ENCODE measurements at places on chromosomes 3 and 15.
A peak's percentile ranks its signal among the peaks of the same experiment; 100 is the strongest.

DNA sequence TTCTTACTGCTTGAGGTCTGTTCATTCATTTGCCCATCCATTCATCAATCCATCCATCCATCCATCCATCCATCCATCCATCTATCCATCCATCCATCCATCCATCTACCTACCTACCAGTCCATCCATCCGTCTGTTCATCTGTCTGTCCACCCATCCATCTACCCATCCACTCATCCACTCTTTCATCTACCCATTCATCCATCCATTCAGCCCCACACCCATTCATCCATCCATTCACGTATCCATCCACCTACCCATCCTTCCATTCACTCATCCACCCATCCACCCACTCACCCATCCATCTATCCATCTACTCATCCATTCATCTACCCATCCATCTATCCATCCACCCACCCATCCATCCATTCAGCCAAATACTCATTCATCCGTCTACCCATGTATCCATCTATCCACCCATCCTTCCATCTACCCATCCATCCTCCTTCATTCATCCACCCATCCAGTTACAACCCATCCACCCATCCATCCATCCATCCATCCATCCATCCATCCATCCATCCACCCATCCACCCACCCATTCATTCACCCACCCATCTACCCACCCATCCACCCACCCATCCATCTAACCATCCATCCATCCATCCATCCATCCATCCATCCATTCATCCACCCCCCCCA is 68.3 kb downstream of the FBLN2 start:
- no peak for DNase-seq

- DNase-seq, result no peak
Measured at GRCh38 chr3:111215481-111215880, 143.9 kb downstream of the NECTIN3 start.

- no peak for DNase-seq
Measured at GRCh38 chr3:83169473-83169872, 1408.0 kb upstream of the GBE1 start.

DNA sequence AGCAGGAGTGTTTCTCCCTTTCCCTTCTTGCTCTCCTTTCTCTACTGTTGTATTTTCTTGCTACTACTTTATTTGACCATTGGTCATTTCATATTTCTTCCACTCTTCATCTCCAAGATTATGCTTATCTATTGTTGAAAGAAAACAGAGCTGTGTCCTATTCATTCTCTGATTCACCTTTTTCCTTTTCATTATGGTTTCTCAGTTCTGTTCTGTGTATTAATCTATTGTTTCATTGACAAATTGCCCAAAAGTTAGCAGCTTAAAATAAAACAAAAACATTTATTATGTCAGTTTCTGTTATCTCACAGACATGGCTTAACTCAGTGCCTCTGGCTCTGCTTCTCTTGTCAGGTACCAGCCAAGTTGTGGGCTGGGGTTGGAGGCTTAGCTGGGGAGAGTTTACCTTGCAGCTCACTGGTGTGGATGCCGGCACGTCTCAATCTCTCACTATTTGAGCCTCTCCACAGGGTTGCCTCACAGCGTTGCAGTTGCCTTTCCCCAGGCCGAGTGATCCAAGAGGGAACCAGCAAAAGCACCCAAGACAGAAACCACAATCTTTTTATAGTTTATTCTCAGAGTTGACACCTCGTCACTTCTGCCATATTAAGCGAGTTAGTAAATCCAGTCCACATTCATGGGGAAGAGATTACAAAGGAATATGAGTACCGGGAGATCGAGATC is 36.9 kb upstream of the FILIP1L start:
- no peak for DNase-seq

- peak; percentile 78 for DNase-seq
Measured at GRCh38 chr15:64809649-64810496, 15.6 kb downstream of the PIF1 start.

GRCh38 chr3:16122661-16123060 is 51.8 kb upstream of the GALNT15 start:
- no peak for DNase-seq

- no peak for DNase-seq
Measured at GRCh38 chr15:40450047-40450446, 9.3 kb downstream of the BAHD1 start.

DNA sequence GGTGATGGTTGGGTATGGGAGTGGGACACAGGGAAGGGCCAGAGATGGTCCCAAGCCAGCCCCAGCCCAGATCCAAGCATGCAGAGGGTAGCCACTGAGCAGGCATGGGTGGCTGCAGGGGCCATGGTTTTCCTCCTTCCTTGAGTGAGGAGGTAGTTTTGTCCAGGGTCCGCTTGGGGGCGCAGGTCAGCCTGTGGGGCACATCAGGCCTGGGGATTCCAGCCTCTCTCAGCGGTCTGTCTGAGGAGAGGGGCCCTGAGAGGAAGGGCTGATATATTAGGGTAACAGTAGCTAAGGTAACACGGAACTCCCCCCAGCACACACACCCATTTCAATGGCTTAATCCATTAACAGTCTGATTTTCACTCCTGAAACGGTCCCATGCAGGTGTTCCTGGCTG is 22.7 kb upstream of the LCTL start:
- no peak for DNase-seq

GRCh38 chr3:112649478-112649735 is 8.5 kb upstream of the CCDC80 start:
- no peak for DNase-seq

DNA sequence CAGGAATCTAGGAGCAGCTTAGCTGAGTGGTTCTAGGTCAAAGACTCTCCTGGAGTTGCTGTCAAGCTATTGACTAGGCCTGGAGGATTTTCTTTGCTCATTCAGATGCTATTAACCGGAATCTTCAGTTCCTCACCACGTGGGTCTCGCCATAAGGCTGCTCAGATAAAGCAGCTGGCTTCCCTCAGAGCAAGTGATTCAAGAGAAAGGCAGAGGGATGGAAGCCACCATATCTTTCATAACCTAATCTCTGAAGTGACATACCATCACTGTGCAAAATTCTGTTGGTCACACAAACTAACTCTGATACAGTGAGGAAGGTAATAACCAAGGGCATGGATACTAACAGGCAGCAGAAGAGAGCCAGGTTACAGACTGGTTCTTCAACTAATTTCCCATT is 72.7 kb upstream of the FLNB start:
- no peak for DNase-seq

GRCh38 chr15:64703632-64703959 is 71.8 kb downstream of the RBPMS2 start:
- no peak for DNase-seq

- DNase-seq, result no peak
Measured at GRCh38 chr3:113194823-113195401, 16.4 kb upstream of the BOC start.

GRCh38 chr15:62844564-62845240 is 197.8 kb upstream of the TPM1 start:
- DNase-seq, result no peak

- no peak for DNase-seq
Measured at GRCh38 chr3:128319741-128320141, 146.9 kb downstream of the DNAJB8 start.

DNA sequence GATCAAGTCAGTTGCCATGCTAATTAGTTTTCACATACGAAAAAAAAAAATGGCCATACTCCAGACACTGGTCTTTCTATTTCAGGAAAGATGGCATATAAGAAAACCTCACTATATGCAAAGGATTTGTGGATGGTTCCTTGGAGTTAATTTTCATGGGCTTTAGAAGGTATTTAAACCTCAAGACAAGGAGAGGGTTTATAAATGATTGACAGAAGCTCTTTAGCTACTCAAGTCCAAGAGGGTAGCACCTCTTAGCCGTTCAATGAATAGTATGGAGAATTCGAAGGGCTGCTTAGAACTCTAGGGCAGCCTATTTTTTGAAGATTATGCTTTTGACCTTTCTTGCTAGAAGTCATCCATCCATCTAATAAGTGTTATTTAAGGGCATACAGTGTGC is 41.7 kb downstream of the RBMS3 start:
- DNase-seq, result no peak

GRCh38 chr15:39622660-39623516 is 42.0 kb downstream of the THBS1 start:
- no peak for DNase-seq

GRCh38 chr3:151351219-151351618 is 21.9 kb upstream of the P2RY13 start:
- DNase-seq, result peak; percentile 30

DNA sequence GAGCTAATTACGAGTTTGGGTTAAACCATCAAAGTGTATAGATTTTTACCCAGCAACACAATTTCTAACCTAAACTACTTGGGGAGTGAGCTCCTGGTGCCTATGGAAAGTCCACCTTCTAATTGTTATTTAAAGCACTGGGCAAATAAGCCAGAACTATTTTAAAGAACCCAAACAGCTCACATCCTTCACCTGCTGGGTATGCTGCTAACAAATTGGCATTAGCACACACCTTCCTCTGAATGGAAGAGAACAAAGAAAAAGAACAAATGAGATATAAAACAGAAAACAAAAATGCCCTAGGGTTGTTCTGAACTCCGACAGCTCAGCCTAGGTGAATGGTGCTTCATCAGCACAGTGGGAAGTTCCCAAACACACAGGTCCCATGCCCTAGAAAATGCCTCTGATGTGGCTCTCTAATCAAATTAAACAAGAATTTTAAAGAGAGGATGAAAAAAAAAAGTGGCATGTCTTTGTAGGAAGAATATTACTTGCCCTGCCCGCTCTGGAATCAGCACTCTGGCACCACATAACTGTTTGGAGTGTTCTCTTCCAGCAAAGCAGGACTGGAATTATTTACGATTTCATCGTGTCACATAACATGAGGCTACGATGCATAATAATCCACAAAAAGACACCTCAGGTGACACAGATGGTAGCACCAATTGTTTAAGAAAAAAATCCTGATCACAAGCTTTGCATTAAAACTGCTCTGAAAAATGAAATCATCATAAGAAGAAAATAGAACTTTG is 334.4 kb downstream of the GBE1 start:
- DNase-seq, result no peak

DNA sequence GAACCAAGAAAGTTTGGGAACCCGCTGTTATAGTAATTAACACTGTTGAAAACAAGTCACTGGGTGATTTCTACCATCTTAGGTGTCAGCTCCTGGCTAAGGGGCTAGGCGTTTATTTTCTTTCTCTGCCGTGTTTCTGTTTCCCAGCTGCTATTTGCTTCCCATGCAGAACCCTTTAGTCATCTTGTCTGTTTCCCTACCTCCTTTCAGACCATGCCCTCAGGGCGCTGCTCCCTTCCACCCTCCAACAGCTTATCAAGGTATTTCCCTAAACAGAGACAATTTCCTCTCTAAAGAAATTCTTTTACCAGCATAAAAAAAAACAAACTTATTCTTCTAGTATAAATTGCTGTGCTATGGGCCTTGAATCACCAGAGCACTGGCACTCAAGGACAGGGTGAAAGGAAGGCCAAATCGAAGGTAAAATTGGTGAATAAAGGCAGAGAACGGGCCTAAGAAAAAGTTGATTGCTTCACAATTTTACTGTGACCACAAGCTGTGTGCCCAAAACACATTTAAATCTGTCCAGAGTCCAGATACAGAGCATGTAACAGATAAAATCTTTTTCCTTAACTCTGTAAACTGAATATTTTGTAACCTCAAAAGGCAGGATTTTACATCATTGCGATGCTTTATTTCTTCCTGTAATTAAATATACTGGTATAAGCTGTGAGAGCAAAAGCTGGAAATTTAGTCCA is 319.2 kb downstream of the ZNF621 start:
- DNase-seq, result no peak

DNA sequence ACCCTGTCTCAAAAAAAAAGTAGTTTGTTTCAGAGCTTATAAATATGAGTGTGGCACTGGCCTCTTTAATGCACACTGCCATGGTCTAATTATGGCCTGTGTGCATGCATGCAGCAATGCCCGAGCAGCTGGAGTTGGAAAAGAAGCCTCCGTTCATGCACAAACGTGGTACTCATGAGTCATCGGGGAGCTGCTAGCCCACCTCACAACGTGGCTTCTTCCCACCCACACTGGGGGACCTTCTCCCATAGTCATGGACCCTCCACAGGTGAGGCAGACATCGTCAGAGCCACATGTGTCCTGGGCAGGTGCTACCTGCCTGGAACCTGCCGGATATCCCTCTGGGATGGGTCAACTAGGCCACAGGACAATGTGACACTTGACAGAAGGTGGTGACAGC is 66.7 kb downstream of the ATP10A start:
- DNase-seq, result no peak

- DNase-seq, result no peak
Measured at GRCh38 chr3:46671541-46672348, 21.7 kb downstream of the ALS2CL start.

DNA sequence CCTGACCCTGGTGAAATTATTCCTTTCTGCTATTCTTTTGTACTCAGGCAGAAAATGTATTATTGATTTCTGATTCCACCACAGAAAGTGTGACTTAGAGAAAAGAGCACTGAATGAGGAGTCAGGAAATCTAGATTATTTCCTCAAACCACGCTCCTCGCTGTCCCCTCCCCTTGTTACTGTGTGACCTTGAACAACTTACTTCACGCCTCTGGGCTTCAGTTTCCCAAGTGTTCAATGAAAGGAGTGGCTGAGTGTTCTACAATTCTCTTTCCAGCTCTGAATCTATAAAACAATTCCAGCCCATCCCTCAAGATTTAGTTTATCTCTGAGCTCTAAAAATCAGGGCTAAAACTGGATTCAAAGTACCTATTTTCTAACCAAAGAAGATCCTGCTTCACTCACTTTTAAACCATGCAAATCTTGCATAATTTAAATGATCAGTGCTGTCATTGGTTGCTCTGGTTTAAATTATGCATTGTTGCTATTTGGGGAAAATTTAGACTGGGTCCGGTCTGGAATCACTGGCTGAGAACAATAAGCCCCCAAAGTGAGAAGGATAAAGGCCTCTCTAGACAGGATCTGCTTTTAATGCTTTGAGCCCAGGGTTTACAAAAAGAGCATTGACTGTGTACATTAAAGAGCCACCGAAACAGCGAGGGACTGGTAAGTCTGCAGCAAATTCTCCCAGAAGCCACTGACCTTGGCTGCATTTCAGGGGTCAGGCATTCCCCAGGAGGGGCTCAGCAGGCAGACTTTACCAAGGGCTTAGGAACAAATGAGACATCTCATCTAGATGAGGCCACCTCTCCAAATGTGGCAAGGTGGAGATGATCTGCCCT is 3.2 kb downstream of the TNIK start:
- no peak for DNase-seq

- DNase-seq, result no peak
Measured at GRCh38 chr3:180072786-180073185, 36.0 kb upstream of the PEX5L start.

GRCh38 chr3:120364821-120365220 is 15.7 kb upstream of the LRRC58 start:
- DNase-seq, result no peak
